Skeletal muscle cell (primary cell): ENCODE measurements at places on chromosomes 6 and 20.

DNA sequence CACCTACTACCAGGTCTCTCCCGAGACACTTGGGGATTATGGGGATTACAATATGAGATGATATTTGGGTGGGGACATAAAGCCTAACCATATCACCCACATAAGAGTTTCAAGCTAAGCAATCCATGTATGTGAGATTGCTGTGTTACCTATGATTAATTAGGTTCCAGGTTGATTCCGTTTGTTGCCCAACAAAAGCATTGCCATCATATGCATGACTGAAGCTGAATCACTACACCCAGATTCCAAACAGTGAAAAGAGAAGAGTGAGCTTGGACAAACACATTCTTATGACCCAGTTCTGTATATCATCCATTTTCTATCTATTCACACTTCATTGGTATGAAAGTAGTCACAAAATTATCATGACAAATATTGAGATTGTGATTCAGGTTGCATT, 952.5 kb upstream of the MAN1A1 start:
- no peak for DNase-seq

DNA sequence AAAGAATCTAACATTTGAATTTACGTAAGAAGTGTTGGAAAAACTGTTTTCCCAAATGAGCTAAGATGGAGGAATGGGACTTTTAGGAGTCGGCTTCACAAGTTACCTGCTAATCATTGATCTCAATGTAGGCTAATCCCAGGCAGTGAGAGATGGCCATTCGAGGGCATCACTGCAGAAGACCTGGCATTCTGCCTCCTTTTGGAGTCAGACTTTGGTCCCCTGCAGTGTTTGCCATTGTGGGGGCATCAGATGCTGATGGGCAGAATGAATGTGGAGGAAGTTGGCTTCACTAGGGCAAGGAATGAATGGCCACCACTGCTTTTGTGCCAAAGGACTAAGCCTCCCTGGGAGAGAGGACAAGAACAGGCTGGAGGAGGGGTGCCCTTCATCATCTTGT, 55.7 kb upstream of the NKX2-2 start:
- no peak for DNase-seq

- peak; percentile 4 for DNase-seq
These were observed 97.2 kb downstream of the SPTLC3 start for GRCh38 chr20:13105864-13106457.

GRCh38 chr20:50898475-50898874, 32.8 kb downstream of the ADNP start:
- no peak for DNase-seq

GRCh38 chr20:47727170-47727880, 58.0 kb downstream of the SULF2 start:
- no peak for DNase-seq

DNA sequence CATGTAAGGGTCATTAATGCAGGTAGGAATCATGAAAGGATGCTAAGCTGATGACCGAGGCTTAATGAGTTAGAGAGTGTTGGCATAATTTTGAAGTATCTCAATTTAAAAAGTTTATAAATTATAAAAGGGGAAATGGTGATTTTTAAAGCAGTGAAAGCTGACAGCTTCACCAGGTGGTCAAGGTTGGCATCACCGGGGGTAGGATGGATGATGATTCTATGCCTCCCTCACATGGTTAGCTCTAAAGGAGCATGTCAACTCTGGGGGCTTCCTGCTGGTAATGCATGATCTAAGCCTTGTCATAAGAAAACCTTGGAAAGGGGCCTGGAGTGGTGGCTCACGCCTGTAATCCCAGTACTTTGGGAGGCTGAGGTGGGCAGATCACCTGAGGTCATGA, 89.2 kb upstream of the MARCKS start:
- no peak for DNase-seq

DNA sequence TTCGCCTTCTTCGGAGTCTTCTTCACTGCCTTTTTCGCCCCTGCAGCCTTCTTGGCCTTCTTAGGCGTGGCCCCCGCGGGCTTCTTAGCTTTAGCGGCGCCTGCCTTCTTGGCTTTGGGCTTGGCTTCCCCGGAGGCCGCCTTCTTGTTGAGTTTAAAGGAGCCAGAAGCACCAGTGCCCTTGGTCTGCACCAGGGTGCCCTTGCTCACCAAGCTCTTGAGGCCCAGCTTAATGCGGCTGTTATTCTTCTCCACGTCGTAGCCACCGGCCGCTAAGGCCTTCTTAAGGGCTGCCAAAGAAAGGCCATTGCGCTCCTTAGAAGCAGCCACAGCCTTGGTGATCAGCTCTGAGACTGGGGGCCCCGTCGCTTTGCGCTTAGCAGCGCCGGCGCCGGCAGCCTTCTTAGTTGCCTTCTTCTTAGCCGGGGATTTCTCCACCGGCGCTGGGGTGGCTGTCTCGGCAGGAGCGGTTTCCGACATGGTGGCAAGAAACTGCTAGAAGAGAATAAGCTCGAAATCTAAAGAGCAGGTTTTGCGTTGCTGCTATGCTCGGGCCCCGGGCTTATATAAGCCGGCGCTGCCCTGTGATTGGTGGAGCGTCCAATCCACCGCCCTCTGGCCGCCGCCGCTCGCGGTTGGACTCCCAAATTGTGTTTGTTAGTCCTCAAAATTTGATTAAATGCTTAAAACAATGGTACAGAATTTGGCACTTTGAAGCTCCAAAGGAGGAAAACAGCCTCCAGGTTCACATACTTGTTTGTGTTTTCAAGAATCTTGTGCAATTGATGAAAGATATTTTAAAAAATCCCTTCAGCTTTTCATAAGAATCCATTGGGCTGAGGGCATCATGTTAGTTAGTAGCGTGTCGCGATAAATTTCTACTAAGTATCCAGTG, 44.9 kb downstream of the OR2B2 start:
- DNase-seq = no peak

DNA sequence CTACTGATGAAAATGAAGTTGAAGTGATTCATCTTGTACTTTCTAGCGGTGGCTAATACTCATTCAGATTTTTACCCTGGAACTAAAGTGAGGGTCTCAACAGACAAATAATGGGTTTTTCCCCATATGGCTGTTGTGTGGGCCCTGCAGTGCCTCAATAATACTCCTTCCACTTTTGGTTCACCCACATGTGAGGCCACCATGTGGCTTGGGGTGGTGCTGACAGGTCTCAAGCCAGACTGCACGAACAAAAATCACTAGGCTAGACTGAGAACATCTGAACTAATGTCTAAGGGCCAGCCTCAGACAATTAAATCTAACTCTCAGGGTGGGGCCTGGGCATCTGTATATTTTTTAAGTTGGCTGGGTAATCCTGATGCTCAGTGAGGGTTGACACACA, 7.9 kb upstream of the COL12A1 start:
- no peak for DNase-seq
